ENCODE measurements at places on chromosomes 6 and 20.

GRCh38 chr6:81814370-81815076, 62.0 kb upstream of the TENT5A start:
- H3K27ac ChIP-seq: no peak overlapping the region
- H3K27me3 ChIP-seq: no peaks in the 10 kb centered on the region
- no peaks in the 10 kb centered on the region for H3K36me3 ChIP-seq
- no peak overlapping the region for H3K4me3 ChIP-seq
- DNase-seq: peak; percentile 45

DNA sequence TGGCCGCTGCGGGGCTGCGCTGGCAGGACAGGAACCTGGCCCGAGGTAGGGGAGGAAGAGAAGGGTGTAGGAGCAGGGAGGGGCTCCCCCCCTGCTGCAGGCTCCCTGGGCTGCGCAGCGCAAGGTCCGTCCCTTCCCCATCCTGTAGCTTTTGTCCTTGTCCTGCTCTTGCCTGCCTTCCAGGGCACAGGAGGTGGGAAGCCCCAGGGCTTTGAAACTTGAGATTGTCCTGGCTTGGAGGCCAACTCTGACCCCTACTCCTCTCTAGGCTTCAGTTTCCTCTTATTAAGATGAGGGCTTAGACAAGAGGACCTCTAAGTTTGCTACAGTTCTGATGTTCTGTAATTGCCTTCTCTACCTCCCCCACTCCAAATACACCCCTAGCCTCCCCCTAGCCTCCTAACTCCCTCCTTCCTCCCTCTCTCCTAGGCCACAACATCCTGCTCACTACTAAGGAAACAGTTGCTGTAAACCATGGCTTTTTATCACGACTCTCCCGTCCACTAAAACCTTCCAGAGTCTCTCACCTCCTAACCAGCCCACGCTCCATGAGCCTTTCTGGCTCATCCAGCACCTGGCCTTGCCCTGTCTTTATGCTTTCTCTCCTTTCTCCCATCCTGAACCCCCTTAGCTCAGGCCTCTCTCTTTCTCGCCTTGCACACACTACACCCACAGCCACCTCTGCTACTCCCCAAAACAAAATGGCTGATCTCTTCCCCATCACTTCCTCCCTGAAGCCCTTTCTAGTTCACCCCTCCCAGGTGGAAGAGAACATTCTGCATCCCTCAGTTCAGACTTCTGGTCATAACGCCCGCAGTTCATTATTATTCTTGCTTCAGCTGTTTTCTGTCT, 10.2 kb downstream of the UNC5CL start:
- no peak overlapping the region for H3K27ac ChIP-seq
- no peaks in the 10 kb centered on the region for H3K36me3 ChIP-seq
- H3K27me3 ChIP-seq: no peaks in the 10 kb centered on the region
- no peak for DNase-seq

- no peaks in the 10 kb centered on the region for H3K27me3 ChIP-seq
- H3K27ac ChIP-seq: no peak overlapping the region
- no peak overlapping the region for H3K4me3 ChIP-seq
- H3K36me3 ChIP-seq: no peaks in the 10 kb centered on the region
- no peak for DNase-seq
Measured at GRCh38 chr20:24783631-24784492, 165.2 kb upstream of the CST7 start.

- H3K27ac ChIP-seq: no peak overlapping the region
- DNase-seq: no peak
- no peaks in the 10 kb centered on the region for H3K27me3 ChIP-seq
- H3K36me3 ChIP-seq: no peaks in the 10 kb centered on the region
Measured at GRCh38 chr6:6565069-6565468, 23.5 kb upstream of the LY86 start.

DNA sequence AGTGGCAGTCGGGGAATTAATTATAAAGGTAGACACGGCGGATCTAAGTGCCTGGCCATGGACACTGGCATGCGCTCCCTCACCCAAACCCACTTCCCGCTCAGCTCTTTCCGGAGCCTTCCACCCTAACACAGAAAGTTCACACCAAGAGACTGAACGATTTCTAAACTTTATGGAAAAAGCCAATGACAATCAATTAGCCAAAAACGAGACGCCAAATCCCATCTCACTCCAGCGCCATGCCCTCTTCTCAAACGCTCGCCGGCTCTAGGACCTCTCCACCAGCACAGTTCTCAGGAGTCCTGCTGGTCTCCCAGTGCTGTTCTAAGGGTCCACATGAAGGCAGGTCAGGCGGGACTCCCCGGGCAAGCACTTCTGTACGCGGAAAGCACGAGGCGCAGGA, 641 bp downstream of the SF3B5 start:
- peak overlapping the region; percentile 68 for H3K4me3 ChIP-seq
- no peaks in the 10 kb centered on the region for H3K27me3 ChIP-seq
- no peak for DNase-seq
- H3K27ac ChIP-seq: peak overlapping the region; percentile 73
- peaks cover 17% of the 10 kb centered on the region for H3K4me1 ChIP-seq

DNA sequence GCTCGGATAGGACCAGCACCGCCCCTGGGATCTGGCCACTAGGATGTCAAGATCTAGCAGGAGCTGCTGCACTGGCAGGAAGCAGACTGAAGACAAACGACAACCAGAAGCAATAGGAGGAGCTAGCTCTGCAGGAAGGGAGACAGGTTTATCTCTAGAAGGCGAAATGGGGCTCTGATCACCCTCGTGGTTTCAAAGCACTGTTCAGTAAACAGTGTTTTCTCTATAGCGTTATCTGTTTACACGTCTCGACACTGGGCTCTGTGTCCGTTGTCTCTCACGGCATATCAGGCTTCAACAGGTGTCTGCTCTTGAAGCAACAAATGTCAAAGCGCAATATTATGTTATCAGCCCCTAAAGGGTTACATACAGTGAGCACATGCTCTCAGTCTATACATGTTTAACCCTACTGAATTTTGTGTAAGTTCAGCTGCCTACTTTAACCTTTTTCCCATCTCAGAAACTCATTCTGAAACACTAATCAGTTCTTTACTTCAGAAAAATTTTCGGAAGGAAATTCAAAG, 23.8 kb downstream of the TMEM14B start:
- H3K4me1 ChIP-seq: no peaks in the 10 kb centered on the region
- H3K36me3 ChIP-seq: no peaks in the 10 kb centered on the region
- no peak overlapping the region for H3K4me3 ChIP-seq
- H3K27me3 ChIP-seq: no peaks in the 10 kb centered on the region
- no peak for DNase-seq

DNA sequence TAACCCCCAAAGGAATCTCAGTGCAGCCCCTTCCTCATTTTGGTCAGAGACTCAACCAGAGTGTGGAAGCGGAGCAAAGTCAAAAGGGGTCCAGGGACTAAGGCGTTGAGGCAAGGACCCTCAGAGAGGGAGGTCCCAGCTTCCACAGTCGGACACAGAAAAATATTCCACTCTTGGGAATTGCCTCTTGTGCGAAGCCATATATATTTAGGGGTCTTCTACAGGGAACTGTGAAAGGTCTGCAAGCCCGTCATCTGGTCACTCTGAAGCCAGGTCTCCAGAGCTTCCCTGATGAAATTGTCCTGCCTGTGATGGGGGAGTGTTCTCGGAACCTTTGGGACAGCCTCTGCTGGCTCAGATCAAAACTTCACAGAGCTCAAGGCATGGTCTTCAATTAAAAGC, 160.8 kb downstream of the TBXT start:
- no peak overlapping the region for H3K4me3 ChIP-seq
- no peaks in the 10 kb centered on the region for H3K4me1 ChIP-seq
- no peak overlapping the region for H3K27ac ChIP-seq
- DNase-seq: no peak

GRCh38 chr6:81694207-81694606, 58.3 kb downstream of the TENT5A start:
- no peak for DNase-seq
- no peak overlapping the region for H3K4me3 ChIP-seq
- H3K27me3 ChIP-seq: no peaks in the 10 kb centered on the region
- H3K27ac ChIP-seq: no peak overlapping the region
- no peaks in the 10 kb centered on the region for H3K36me3 ChIP-seq
